ENCODE measurements at places on chromosomes 5 and 9.
A peak's percentile ranks its signal among the peaks of the same experiment; 100 is the strongest.

DNA sequence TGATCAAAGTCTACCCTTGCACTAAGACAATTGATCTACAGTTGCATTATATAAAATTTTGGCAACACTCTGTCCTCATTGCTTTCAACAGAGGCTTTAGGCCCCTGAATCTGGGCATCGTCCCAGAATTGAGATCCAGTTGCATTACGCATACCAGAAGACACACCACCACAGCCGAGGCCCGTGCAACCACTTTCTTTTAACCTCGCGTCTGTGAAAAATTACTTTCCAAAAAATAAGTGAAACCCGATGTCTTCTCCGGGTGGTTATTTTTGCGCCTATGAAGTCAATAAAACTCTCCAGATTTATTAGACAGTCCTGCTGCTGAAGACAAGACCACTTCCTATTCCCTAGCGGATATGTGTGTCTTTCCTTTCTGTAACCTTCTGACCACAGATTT lies 52.1 kb upstream of the NFIB start:
- no peak for DNase-seq

GRCh38 chr5:178627259-178627598 lies 379 bp upstream of the CLK4 start:
- no peak for DNase-seq

- DNase-seq = no peak
Measured at GRCh38 chr9:137973829-137974416, 96.3 kb downstream of the CACNA1B start.

GRCh38 chr9:128505414-128505765 lies 871 bp downstream of the GLE1 start:
- peak; percentile 28 for DNase-seq

GRCh38 chr9:70257991-70258691 lies 637 bp upstream of the SMC5 start:
- peak; percentile 43 for DNase-seq

Measured in ACHN (cell line).